Liver (tissue), 10 donors: ENCODE measurements at places on chromosomes 1 and 21. TPM values are rescaled to one million over a fixed set of nuclear protein-coding genes. Genes with fewer than 3 reads are reported as not detected.

DIRAS3 gene
- total RNA-seq, result 0.92 TPM

GUCA2A gene
- total RNA-seq, result not detected

PLA2G5 gene
- total RNA-seq, result 2.0 TPM

CNR2 gene
- 0.28 TPM for total RNA-seq

KCNJ9 gene
- not detected for total RNA-seq

ATP6V1G3 gene
- not detected for total RNA-seq

NUP210L gene
- total RNA-seq, result 0.08 TPM

LCE1A gene
- total RNA-seq, result not detected

DIO1 gene
- 155 TPM for total RNA-seq

LRRC39 gene
- total RNA-seq, result 1.4 TPM

PLXNA2 gene
- total RNA-seq, result 2.8 TPM

RGS16 gene
- 0.59 TPM for total RNA-seq

CD164L2 gene
- not detected for total RNA-seq

FCMR gene
- total RNA-seq, result 1.3 TPM

CD5L gene
- 124 TPM for total RNA-seq

NDUFV3 gene
- 18.5 TPM for total RNA-seq
